NCI-H187 (cell line): ENCODE measurements at places on chromosomes 3 and 15.

- no peak for DNase-seq
These were observed 75.7 kb upstream of the BNIP2 start for GRCh38 chr15:59764775-59765174.

GRCh38 chr3:189288348-189289235, 116.8 kb downstream of the TPRG1 start:
- DNase-seq: no peak

DNA sequence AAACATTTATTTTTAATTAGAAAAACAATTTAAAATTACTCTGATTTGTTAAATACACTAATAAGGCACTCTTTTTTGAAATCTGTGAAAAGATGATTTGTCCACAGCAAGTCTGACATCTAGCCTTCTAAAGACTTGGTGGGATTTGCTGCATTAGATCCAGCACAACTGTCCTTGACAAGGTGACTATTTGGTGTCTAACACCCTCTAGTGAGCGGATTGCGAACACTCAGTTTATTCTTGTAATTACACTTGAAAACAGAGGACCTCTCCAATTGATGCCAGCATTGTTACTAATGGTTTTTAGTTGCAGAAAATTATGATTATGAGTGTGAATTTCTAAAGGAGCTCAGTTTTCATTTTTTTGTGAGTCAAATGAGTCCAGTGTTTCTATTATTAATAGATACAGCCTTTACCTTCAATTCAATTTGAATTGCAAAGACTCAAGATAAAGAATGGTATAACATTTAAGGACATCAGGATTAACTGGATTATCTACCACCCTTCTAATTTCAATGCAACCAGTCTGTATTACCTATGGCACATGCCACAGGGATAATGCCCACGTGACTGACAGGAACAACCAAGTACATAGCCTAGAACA, 29.7 kb upstream of the STRIT1 start:
- no peak for DNase-seq

DNA sequence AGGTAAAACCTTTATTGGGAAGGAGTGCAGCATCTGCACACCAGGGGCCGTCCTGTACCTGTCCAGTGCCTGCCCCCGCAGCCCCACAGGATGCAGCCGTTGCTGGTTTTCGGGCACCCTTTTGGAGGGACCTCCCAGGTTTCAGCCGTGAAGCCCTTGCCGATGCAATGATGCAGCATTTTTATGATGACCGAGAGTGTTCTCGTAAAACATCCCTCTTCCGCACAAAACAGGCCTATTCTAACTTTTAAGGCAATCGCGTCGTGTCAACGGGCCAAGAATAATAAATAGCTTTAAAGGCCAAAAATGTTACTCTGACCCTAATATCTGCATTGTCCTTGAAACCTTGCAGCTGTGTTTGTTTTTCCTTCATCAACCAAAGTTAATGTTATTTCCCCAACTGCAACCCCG, 126.1 kb downstream of the LRRK1 start:
- DNase-seq: no peak

DNA sequence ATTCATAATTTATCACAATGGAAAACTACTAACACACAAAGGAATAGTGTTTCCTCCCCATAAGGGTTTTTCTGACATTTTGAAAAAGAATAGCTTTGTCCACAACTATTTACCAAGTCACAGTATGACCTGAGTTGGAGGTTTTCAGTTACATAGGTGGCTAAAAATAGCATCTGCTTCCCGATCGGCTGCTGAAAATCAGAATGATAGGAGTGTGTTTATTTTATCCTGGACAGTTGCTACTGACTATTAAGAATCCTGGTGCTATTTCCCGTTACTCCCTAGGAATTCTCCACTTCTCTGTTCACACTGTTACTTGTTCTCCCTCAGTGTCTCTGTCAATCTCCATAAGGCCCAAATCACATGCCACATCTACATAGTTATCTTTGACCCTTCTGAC, 353.9 kb upstream of the RARB start:
- DNase-seq: no peak

- no peak for DNase-seq
These were observed 55.8 kb upstream of the FAM98B start for GRCh38 chr15:38398134-38398533.

- no peak for DNase-seq
These were observed 32.6 kb upstream of the SKIL start for GRCh38 chr3:170324962-170325361.

GRCh38 chr3:58414538-58415197, 19.0 kb downstream of the PDHB start:
- no peak for DNase-seq

- DNase-seq: no peak
These were observed 47.8 kb downstream of the THBS1 start for GRCh38 chr15:39628546-39629257.

GRCh38 chr3:171173736-171174135, 147.2 kb upstream of the SLC2A2 start:
- no peak for DNase-seq

- no peak for DNase-seq
These were observed 388.2 kb upstream of the AGTR1 start for GRCh38 chr3:148309390-148310035.

DNA sequence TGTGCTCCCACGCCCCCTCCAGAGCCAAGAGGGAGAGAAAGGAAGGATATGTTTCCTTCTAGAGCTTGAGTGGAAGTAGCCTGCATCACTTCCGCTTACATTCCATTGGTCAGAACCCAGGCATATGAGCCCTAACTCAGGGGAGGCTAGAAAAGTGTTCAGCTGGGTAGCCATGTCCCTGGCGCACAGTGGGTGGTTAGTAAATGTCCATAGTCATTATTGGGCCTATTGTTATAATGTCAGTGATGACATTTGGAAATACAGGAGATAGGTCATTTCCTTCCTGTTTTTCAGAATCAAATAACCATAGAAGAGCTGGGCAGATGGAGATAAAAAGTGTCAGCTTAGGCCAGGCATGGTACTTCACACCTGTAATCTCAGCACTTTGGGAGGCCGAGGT, 27.3 kb downstream of the CD276 start:
- no peak for DNase-seq

- DNase-seq: no peak
These were observed 71.0 kb upstream of the ZNF280D start for GRCh38 chr15:56804279-56804678.

GRCh38 chr3:72891053-72891855, 3.4 kb downstream of the GXYLT2 start:
- DNase-seq: no peak

- no peak for DNase-seq
These were observed 11.8 kb upstream of the UACA start for GRCh38 chr15:70775160-70775559.

- no peak for DNase-seq
These were observed 145.2 kb downstream of the KLF13 start for GRCh38 chr15:31471731-31472430.

GRCh38 chr15:75749820-75750219, 37.2 kb upstream of the CSPG4 start:
- DNase-seq: no peak

- no peak for DNase-seq
These were observed 135.9 kb downstream of the ANO10 start for GRCh38 chr3:43485931-43486330.

GRCh38 chr3:140365872-140366697, 311.8 kb upstream of the TRIM42 start:
- DNase-seq: no peak

DNA sequence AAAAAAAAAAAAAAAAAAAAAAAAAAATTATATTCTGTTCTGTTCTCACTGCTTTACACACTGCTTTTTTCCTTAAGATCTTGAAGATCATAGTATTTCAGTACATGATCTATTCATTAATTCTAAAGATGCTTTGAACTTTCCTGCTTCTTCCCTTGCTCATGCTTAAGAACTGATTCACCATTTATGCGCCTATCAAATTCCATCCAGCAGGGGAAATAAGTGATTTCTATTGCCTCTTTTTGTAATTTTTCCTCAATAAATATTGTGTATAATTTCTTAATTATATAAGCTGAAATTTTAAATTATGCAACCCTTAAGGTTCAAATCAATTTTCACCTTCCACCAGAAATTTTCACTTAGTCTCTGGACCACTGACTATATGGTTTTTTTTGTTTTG, 10.6 kb downstream of the DENND6A start:
- no peak for DNase-seq

DNA sequence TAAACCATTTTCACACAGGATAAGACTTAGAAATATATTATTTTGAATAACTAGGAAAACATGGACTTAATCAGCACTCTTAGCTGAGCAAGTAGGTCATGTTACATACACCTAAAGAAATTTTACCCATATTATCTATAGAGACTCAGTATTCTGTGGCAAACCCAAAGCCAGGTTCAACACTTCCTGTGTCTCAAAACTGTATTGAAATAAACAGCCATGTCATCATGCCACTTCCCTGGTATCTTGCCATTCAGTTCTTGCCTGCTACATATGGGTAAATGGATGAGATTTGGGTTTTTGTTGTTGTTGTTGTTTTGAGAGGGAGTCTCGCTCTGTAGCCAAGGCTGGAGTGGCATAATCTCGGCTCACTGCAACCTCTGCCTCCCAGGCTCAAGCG, 141.5 kb upstream of the PLXND1 start:
- no peak for DNase-seq

- DNase-seq: no peak
These were observed 991 bp upstream of the HIGD1A start for GRCh38 chr3:42805141-42805821.

- DNase-seq: no peak
These were observed 3.2 kb upstream of the AGBL1 start for GRCh38 chr15:86076468-86076867.

GRCh38 chr3:141076797-141077571, 25.8 kb downstream of the SPSB4 start:
- DNase-seq: peak; percentile 17

- no peak for DNase-seq
These were observed 66.6 kb downstream of the IGF1R start for GRCh38 chr15:98714922-98715321.

DNA sequence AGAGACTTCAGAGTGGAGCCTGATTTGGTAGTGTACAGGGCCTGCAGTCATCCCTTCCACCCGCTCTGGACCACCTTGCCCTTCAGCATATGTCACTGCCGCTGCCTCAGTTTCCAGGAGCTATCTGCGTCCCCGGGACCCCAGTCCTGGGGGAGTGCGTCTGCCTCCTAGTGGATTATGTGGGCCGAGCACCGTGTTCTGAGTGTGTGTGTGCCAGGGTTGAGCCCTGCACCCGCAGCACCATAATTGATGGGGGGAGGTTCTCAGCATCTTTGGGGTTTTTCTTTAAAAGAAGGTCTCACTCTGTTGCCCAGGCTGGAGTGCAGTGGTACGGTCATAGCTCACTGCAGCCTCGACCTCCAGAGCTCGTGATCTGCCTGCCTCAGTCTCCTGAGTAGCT, 33.6 kb downstream of the CD276 start:
- no peak for DNase-seq

DNA sequence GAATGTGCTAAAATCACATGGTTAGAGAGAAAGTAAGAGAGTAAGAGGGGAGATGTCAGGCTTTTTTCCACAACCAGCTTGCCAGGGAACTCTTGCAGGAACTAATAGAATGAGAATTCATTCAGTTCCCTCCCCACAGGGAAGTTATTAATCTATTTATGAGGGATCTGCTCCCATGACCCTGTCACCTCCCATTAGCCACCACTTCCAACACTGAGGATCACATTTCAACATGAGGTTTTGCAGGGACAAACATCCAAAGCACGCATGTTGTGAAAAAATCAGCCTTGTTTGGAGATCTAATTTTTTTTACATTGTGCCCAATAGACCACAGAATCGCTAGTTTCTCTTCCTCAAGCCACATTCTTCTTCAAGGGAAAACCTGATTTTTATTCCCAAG, 904.0 kb downstream of the TBL1XR1 start:
- no peak for DNase-seq

DNA sequence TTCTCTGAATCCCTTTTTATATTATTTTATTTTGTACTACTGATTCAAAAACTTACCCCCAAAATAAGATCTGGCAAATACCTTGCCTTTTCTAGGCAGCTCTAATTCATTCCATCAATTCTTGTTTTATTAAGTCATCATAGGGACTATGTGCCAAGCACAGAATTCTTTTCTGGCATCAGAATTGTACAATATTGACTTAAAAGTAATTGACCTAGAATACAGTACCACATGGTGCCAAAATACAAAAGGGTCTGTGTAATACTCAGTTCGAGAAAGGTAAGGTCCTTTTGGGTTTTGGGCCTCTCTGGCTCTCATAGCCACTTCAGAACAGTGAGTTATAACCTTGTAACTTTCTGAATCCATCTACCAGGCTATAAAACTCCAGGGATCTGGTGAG, 46.2 kb downstream of the KBTBD8 start:
- no peak for DNase-seq

DNA sequence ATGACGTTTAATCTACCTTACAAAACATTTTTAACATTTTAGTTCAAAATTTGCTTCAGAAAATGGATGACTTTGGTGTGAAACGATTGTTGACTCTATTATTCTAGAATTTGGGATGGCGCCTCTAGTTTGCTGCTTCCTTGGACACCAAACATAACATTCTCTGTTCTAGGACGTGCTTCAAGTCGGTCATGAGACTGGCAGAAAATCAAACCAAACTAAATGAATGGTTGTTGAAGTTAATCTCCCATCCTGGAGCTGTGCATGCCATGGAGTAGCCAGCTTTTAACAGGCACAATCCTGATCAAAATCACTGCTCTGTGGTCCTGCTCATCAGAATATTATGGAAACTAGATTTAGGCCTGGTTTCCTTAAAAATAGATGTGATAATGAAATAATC, 9.6 kb upstream of the LRRFIP2 start:
- DNase-seq: no peak

- DNase-seq: no peak
These were observed 10.0 kb downstream of the DUSP7 start for GRCh38 chr3:52046186-52046901.

DNA sequence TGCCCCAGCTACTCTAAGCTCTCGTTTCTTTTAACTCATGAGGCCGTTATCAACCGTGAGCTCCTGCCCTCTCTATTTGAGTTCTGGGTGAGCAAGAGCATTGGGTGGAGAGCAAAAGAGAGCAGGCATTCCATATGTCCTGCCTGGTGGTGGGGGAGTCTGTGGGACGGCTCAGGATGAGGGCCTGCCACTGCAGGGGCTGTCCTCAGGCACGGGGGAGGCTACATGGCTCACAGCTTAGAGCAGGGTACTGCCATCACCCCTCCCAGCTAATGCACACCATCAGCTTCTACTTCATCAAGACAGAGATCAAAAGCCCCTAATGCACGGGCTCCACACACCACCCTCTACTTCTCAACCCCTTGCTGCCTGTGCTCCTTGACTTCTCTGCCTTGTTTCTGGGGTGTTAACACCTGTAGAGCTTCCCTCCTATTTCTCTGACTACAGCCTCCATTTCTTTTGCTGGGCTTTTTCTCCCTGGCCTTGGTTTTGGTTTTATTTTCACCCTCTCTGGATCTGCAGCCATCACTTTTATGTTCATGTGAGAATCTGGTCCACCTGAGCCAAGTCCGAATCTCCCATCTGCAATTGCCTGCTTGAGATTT, 114.1 kb downstream of the ALDH1A2 start:
- no peak for DNase-seq

- no peak for DNase-seq
These were observed 13.5 kb downstream of the HIGD1A start for GRCh38 chr3:42790714-42791229.

- DNase-seq: no peak
These were observed 291.0 kb downstream of the PLOD2 start for GRCh38 chr3:145869958-145870357.
